ENCODE measurements at places on chromosomes 11 and 22.

GRCh38 chr11:44936951-44937543, 13.6 kb downstream of the TP53I11 start:
- DNase-seq: no peak

GRCh38 chr22:17606496-17606895, 22.1 kb downstream of the ATP6V1E1 start:
- no peak for DNase-seq

DNA sequence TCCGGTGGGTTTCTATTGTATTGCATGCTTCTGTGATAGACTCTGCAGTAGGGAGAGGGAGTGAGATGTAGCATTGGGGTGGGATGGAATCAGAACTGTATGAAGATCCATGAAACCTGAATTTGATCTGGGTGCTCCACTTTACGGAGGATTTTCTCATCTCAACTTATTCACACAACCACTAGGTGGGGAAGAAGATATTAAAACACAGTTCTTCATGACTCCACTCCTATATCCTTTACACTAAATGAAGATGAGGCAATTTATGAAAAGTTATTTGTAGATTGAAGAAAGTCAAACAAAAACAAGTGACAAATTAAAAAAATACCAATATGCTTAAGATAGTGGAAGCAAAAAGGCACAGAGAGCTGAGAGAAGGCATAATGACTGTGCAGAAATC, 92.6 kb upstream of the PDGFD start:
- DNase-seq: no peak

DNA sequence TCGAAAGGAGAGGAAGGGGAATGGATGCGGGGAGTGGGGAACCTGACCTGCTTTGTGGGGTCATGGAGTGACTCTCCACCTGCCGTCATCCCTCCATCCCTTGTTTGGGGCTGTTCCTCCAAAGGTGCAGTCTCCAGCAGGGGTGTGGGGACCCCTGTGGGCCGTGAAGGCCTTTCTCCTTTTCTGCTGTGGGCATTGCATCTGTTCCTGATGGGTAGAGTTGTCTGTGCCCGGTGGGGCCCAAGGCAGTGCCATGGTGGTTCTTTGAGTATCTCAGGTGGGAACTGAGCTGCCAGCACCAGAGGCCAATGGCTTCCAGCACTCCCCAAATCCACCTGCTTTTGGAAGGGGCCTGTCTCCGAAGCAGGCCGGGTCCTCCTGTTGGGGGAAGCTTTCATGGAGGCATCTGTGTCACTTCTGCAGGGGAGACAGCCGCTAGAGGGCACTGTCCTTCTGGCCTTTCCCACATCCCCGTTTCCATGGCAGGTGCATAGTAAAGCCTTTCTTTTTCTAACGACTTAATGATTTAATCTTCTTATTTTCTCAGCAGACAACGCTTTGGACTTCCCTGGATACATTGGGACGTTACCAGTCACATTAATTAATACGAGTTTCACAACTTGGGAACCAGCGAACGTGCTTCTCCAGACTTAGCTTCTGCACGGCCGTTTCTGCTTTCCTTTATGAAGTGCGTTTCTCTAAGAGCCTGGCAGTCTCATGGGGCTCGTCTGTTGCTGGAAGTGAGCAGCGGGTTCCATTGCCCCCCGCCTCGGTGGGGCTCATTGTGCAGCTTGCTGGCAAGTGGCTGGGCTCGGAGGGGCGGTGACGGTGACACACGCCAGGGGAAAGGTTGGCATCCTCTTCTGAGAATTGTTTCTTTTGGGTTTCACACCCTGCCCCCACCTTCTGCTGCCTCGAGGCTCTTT, 57.1 kb downstream of the PARVB start:
- DNase-seq: peak; percentile 51

GRCh38 chr11:124346311-124346955, 26.4 kb upstream of the OR8D2 start:
- no peak for DNase-seq

DNA sequence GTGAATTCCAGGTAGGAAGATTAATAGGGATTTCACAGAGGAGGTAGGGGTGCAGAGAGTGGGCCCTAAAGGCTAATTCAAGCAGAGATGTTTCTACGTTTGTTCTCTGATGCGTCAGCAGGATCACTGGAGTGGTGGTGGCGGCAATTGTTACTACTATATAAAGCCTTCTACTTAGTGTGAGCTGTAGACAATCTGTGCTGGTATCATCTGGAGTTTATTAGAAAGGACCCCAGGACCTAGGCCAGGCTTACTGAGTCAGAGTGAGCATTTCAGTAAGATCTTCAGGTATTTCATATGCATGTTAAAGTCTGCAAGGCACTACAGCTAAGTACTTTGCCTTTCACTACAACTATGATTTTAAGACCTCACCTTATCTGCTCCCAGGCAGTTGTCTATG, 59.5 kb downstream of the USP35 start:
- no peak for DNase-seq

- DNase-seq: no peak
Measured at GRCh38 chr22:36198536-36198935, 3.1 kb downstream of the APOL4 start.

- no peak for DNase-seq
Measured at GRCh38 chr11:119317592-119318239, 786 bp upstream of the MCAM start.

DNA sequence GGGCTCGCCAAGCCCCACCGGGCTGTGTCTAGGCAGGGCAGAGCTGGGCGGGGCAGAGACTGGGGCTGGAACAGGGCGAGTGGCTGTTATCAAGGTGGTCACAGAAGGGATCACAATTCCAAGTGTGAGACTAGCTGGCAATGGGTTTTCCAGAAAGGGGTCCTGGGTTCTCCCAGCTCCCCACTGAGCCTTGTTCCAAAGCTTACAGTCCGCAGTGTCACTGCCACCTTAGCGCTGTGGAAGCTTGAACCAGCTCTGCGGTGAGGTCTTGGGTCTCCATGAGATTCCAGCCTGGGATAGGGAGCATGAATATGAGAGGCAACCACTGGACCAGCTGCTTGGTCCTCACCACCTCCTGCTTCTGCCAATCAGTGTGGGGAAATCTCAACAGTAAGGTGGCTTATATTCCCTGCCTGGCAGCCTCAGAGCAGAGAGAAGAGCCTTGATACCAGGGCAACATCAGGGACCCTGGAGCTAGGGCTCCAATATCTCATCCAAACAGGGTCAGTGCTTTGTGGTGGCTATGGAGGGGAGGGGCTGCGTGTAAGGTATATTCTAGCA, 831 bp downstream of the CD44 start:
- DNase-seq: no peak

- no peak for DNase-seq
Measured at GRCh38 chr22:27131346-27131745, 474.0 kb downstream of the MIAT start.

- DNase-seq: no peak
Measured at GRCh38 chr22:22687638-22688500, 43.5 kb downstream of the GGTLC2 start.

- no peak for DNase-seq
Measured at GRCh38 chr11:128603752-128604414, 16.5 kb upstream of the ETS1 start.

DNA sequence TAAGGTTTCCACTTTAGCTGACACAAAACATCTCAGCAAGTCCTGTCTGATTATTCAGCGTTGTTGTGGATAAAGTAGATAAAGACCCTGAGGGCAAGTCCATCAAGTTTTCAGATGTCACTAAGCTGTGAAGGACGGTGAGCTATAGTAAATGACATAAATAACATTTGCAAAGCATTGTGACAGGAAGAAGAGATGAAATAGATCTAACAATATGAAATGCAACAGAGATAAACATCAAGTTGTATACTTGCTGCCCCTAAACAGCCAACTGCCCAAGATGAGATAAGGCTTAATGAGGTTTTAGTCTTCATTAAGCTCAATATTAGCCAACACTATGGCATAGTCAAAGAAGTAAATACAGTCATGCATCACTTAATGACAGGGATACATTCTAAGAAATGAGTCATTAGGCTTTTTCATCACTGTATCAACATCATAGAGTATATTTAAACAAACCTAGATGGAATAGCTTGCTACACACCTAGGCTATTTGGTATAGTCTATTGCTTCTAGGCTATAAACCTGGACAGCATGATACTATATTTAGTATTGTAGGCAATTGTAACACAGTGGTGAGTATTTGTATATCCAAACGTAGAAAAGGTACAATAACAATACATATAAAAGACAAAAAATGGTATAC, 625.1 kb upstream of the ANO5 start:
- no peak for DNase-seq

GRCh38 chr22:17787716-17788330, 13.6 kb upstream of the BID start:
- DNase-seq: no peak

DNA sequence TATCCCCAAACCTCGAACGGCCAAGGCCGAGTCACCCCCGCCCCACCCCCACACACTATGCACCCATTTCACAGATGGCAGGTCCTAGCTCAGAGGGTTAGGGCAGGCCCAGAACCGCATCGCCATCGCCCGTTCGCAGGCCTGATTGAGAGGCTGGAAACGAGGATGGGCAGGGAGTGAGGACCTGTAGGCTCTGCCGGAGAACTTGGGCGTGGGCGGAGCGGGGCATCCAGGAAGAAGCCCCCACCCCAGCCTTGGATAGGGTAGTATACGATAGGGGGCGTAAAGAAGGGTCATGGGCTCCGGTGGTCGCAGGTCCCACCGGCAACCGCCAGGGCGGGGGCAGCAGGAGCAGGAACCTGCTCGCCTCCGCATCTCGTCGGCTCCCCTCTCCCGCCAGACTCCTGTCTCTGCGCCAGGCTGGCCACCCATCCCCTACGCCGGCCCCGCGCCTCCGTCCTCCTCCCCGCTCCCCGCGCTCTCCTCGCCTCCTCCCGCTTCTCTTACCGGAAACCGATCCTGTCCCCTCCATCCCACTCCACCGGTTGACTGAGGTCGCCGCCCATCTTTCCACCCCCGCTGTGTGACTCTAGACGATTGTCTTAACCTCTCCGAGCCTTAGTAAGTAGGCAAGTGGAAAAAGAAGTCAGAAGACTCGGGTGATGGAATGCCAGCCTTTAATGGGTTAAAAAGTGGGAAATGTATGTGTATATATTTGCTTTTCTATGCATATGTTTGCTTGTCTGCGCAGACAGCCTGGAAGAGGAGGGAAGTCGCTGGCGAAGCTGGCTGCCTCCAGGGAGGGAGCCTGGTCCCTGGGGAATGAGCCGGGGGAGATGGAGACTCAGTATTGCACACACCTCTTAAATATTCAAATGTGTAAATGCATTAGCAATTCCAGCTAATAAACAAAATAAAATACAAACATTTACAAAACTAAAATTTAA, 52.8 kb downstream of the CYTH4 start:
- DNase-seq: no peak

- no peak for DNase-seq
Measured at GRCh38 chr11:121754598-121754997, 301.8 kb upstream of the SORL1-AS1 start.

GRCh38 chr11:44417731-44418455, 108.0 kb upstream of the ALX4 start:
- no peak for DNase-seq

GRCh38 chr22:19890502-19891316, 36.0 kb upstream of the GNB1L start:
- DNase-seq: no peak

DNA sequence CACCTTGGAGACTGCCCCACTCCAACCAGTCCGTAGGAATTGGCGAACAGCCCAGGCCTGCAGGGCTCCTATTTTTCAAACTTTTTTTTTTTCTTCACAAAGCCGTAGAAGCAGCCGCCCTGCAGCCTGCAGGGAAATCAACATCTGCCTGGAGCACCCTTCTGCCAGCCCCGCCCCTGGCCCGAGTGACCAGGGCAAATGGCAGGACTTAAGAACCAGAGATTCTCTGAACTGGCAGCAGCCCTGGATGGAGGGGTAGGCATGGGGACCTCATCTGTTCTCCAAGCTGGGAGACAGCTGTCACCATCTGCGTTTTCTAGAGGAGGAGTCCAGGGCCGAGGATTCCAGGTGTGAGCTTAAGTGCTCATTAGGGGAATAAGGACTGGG, 5.6 kb downstream of the SCN2B start:
- DNase-seq: no peak

DNA sequence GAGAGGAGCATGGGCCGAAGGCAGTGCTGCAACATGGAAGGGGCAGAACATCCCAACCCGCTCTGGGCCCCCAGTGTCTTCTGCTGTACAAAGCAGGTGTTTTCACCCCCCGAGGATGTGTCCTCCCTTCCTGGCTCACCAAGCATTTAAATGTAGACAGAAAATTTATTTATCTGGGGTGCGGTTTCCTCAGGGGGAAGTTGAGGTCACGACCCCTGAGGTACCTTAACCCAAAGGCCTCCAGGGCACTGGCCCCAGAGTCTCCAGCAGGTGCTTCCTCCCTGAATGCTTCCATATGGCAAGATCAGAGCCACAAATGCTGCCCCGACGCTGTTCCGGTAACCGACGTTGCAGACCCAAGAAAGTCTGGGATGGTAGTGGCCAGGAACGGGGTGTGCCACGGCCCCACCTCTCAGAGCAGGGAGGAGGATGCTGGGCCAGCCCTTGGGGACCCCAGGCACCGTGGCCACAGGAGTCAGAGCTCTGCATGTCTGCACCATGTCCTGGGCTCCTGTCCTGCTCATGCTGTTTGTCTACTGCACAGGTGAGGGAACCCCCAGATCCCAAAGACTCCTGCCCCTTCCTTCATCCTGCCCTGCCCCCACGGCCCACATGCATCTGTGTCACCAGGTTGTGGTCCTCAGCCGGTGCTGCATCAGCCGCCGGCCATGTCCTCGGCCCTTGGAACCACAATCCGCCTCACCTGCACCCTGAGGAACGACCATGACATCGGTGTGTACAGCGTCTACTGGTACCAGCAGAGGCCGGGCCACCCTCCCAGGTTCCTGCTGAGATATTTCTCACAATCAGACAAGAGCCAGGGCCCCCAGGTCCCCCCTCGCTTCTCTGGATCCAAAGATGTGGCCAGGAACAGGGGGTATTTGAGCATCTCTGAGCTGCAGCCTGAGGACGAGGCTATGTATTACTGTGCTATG, at the start of gene VPREB1:
VPREB1 (plus strand) TSS at position 471 of the 935 bp plus-strand sequence; CDS start at position 499, 28 bp downstream.
- DNase-seq: no peak

DNA sequence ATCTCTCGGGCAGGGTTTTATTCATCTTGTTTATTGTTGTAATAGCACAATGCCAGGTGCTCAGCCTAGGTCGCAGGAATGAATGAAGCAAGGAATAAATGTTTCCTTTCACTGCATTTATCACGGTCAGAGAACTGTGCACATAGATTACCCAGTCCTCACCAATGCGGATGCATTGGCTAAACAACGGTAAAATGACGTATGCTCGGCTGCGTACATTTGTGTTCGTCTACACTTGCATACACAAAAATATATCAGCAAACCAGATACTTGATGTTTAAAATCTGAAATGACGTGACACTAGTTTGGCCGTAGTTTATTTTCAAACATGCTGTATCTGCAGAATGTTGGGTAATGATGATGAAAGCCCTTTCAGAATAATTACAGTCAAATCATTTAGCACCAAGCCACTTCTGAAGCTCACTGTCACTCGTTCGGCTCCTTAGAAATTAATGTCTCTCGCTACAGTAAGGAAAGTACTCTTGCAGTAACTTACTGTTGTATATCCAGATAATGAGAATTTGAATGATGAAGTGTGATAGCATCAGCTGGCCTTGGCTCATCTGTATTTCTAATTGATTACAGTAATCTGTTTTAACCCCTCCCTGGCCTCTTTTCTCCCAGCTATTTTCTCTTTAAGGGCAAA, 268.9 kb downstream of the LRRC4C start:
- DNase-seq: no peak

All from left renal cortex interstitium (tissue), 4 donors.